ENCODE measurements at places on chromosomes 5 and 9. TPM values are rescaled to one million over a fixed set of nuclear protein-coding genes. Genes with fewer than 3 reads are reported as not detected.

DNAH5 gene
- total RNA-seq, result 3.7 TPM

PTGER4 gene
- 78.3 TPM for total RNA-seq

PCAT7 gene
- total RNA-seq, result 0.18 TPM

EQTN gene
- 3.0 TPM for total RNA-seq

SLC25A25 gene
- 33.1 TPM for total RNA-seq

KIF24 gene
- total RNA-seq, result 1.7 TPM

KLF4 gene
- 41.4 TPM for total RNA-seq

SLC25A2 gene
- total RNA-seq, result 4.4 TPM

NMUR2 gene
- not detected for total RNA-seq

NR6A1 gene
- 53.7 TPM for total RNA-seq

ZFP37 gene
- 3.2 TPM for total RNA-seq
